Activated T-cell treated with anti-CD3 and anti-CD28 coated beads for 4 hours (primary cell): ENCODE measurements at places on chromosomes 4 and X.

DNA sequence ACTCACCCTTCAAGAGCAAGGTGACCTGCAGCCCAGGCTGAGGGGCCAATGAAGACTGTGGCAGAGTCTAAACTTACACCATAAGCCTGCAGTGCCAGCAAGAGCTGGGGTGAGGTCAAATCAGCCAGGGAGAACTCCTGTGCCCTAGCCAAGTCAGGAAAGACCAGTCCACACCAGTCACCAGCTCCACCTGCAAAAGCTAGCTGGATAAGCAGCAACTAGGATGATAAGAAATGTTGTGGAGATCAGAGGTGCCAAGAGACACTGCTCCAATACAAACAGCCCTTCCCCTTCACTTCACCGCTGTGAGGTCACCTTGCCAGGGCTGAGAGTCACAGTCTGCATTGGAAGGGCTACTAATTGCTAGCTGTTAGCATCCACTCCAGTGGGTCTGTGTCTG, 31.3 kb downstream of the NIPAL1 start:
- no peak for DNase-seq

- no peak for DNase-seq
Observed at GRCh38 chrX:72347366-72347765, 41.7 kb upstream of the CITED1 start.

- DNase-seq = no peak
Observed at GRCh38 chr4:30881985-30882384, 161.8 kb downstream of the PCDH7 start.

GRCh38 chr4:170087163-170087700, 2.5 kb downstream of the AADAT start:
- DNase-seq = no peak

GRCh38 chr4:128353791-128354190, 66.2 kb upstream of the PGRMC2 start:
- DNase-seq = no peak

DNA sequence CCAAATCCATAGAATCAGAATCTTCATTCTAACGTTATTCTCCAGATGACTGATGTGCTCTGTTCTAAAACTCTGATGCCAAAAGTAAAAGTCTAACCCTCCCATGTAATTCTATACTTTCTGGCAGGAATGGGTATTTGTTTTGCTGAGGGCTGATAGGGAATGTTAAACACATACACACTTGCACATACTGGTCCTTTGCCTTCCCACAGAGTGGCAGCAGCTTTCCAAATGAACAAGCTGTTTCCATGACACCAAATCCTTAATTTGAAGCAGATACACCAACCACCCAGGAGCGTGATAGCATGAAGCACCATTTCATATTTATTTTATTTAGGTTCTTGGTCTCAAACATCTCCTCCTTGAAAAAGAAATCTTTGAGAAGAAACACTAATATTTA, 155.5 kb upstream of the PRDX4 start:
- DNase-seq = no peak

DNA sequence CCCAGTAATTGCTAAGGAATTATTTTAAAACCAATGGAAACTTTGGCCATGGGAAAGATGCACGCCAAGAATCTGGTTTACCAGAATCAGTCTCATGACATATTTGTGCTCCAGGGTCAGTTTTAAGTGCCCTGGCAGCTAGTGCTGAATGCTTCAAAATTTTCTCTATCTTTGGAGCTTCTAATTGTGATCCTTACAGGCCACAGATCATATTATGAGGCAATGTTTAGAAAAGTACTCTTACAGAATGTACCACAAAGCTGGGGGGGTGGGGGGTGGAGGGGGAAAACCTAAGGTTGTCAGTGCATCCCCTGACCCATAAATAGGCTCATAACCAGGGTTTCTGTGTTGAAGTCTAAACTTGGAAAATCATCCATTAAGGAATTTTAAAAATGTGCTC, 514.5 kb downstream of the INPP4B start:
- DNase-seq = no peak

DNA sequence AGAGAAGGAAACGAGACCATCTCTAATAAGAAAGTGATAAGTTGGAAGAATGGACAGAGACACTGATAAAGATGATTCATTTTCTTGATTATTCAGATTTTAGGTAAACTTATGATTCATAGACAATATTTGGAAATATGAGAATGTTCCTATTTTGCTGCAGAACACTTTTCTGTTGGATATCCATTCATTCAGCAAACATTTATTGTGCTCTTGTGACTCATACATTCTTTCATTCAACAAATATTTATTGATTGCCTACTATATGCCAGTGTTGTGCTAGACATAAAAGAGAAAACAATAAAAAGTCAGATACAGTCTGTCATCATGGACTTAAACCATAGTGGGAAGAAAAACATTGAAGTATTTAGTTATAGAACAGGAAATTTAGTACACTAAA, 1232.0 kb downstream of the STIM2 start:
- DNase-seq = no peak

- DNase-seq = no peak
Observed at GRCh38 chrX:117977526-117977925, 139.1 kb downstream of the KLHL13 start.

- no peak for DNase-seq
Observed at GRCh38 chr4:117084866-117085701, at the start of gene TRAM1L1. Gene TRAM1L1 (minus strand): TSS chr4:117085576. CDS start chr4:117085393, 183 bp downstream.

DNA sequence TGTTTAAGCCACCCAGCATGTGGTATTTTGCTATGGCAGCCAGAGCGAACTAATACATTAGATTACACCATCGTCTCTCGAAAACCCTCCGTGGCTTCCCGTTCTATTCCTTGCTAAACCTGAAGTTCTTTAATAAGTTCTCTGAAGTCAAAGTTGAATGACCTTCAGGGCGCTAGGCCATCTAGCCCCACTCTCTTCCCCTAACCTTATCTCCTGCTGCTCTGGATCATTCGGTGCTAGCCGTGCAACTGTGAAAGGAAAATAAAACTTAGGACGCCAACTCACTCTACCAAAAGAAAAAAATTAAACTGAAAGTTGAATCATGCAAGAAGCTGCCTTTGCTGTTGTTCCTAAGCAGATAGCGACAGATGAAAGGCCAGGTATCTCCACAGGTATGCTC, 40.0 kb downstream of the CHRNA9 start:
- DNase-seq = no peak

DNA sequence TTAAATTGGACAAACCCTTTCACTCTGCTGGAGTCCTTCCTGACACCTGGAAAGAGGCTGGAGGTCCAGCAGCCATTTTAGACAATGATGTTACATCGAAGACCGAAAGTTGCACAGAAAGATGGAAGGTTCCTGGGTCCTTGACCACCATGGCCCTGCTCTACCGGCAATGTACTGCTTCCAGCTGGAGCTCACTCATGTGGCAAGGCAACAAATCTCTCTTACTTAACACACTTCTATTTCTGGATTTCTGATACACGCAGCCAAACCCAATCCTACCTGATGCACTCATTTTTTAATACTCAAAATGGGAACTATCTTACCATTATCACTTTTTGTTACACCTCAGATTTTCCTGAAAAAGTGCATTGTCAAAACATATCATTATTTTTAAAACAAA, 33.1 kb downstream of the DMD start:
- DNase-seq = no peak

GRCh38 chr4:11334887-11335286, 93.8 kb downstream of the HS3ST1 start:
- DNase-seq = no peak

GRCh38 chr4:103498161-103499070, 221.4 kb downstream of the TACR3 start:
- no peak for DNase-seq

GRCh38 chr4:154348657-154349056, 142.9 kb downstream of the DCHS2 start:
- DNase-seq = no peak

- no peak for DNase-seq
Observed at GRCh38 chrX:112839856-112840255, 775 bp downstream of the AMOT start.

DNA sequence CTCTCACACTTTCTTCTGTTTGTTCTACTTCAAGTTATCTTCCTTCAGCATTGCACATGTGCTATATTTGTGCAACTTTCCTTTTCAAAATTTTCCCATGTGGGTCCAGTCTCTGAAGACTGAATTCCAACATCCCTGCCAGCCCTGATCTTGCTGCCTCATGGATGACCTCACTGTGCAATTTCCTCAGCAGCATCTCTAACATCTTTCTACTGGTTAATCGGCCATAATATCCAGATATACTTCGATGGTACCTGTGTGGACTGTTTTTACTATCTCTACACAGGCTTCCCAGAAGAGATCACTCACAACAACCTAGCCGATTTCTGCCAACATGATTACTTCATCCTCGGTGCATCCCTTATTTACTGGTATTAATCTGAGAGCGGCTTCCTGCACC, 41.5 kb downstream of the GPM6A start:
- DNase-seq = no peak

GRCh38 chr4:109930464-109930863, 17.8 kb downstream of the EGF start:
- DNase-seq = no peak

GRCh38 chr4:52038103-52038912, at the start of gene SGCB:
Gene SGCB (minus strand): TSS chr4:52038299. CDS start chr4:52038259, 40 bp downstream.
- DNase-seq = peak; percentile 60

- no peak for DNase-seq
Observed at GRCh38 chr4:68907788-68908700, 43.6 kb downstream of the UGT2A3 start.

DNA sequence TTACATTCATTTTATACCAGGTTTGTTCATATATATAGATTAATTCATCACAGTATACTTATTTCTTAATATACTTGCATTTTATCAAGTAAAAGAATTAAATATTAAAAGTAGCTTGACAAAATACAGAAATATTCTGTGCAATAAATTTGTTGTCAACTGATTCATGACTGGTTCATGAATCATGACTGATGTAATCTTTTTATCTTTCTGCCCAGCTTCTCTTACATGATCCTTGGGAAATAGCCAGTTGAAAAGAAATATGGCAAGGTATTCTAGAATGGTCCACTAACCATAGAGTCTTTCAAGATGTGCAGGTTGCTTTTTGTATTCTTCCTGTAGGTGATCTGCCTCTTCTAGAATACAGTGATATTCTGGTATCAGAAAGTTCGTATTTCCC, 4.2 kb upstream of the CCNA2 start:
- no peak for DNase-seq

GRCh38 chr4:11019451-11020240, 335.1 kb upstream of the CLNK start:
- no peak for DNase-seq

- no peak for DNase-seq
Observed at GRCh38 chr4:186712690-186713089, 11.0 kb downstream of the FAT1 start.

GRCh38 chr4:99714179-99714578, 56.6 kb upstream of the C4orf54 start:
- DNase-seq = no peak

DNA sequence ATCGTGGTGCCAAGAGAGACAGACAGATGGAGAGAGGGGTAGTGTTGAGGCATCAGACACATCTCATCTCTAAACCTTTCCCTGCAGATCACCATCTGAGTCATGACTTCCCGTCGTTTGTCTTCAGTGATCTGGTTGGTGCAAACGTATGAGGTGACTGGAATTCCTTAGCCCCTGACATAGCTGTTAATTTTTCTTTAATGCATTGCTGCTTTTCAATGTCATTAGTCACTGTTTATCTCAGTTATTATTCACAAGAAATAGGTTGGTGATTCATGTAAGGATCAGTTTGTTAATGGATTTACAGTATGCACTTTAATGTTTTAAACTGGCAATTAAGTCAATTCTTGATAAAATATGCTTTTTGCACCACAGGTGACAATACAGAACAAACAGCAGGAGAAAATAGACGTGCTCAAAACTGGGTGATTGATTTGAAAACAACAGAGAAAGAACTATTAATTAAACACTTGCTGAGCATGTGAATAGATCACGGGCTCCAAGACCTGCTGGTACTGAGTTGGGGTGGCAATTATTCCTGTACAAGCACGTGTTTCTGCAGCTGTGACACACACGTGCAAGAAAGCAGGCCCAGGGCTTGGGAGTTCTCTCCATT, 1.3 kb upstream of the TMEM154 start:
- DNase-seq = no peak

DNA sequence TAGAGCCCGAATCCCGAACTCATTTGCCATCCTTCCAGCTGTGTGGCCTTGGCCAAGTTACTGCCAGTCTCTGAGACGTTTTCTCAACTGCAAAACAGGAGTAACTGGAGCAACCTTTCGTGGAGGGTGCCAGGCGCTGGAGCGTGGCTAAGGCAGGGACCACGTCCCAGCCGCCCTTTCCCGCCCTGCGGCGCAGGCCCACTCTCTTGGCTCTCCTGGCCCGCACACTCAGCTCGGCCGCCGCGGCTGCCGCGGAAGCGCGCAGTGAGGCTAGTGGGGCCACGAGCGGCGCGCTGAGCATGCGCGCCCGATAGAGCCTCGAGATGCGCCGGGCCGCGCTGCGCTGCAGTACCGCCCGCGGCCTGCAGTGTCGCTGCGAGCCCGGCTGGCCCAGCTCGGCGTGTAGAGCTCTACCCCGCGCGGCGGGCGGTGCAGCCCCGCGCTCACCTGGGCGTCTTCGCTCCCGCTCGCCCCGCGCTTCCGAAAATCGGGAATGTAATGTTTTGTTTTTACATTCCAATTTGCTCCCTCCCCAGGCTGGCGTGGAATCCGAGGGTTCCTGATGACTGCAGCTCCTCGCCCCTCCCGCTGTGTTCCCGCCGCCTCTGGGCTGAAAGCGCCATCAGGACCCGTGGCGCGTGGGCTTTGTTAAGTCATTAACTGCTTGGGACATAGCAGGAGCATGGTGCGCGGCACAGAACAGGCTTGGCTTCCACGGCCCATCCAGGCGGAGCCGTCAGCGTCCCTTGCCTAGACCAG, 4.0 kb upstream of the ZNF518B start:
- peak; percentile 51 for DNase-seq

- no peak for DNase-seq
Observed at GRCh38 chr4:87037671-87038334, 103.0 kb downstream of the AFF1 start.

GRCh38 chr4:73814679-73815078, 21.8 kb upstream of the CXCL6 start:
- no peak for DNase-seq

DNA sequence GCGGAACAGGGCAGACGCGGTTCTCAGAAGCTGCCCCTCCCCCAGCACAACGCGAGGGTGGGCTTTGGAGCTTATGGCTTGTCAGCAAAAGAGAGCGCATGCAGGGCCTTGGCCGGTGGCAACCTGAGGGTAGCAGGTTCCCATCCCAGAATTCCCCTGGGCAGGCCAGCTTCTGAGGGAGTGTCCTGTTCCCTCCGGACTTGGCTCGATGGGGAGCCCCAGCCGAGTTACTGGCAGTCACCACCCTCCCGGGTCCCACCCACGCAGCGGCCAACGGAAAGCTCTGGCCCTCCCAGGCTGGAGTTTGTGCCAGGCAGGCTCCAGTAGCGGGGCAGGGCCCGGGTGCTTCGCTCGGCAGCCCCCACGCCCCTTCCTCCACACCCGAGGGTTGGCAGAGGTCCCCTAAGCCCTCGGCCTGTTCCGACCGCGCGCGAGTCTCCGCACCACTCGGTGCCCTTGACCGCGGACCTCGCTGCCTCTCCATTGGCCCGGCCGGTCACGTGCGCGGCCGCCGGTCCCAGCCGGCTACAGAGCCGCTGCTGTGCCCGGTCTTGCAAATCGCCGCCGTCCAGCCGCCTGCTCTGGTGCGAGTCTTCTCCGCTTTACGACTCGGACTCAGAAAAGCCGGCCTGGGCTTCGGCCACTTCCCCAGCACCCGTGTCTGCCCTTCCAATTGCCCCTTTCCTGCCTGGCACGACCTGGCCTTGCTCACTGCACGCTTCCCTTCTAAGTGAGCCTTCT, 20.9 kb upstream of the MTM1 start:
- no peak for DNase-seq
